ENCODE measurements at places on chromosomes 12 and 14.

DNA sequence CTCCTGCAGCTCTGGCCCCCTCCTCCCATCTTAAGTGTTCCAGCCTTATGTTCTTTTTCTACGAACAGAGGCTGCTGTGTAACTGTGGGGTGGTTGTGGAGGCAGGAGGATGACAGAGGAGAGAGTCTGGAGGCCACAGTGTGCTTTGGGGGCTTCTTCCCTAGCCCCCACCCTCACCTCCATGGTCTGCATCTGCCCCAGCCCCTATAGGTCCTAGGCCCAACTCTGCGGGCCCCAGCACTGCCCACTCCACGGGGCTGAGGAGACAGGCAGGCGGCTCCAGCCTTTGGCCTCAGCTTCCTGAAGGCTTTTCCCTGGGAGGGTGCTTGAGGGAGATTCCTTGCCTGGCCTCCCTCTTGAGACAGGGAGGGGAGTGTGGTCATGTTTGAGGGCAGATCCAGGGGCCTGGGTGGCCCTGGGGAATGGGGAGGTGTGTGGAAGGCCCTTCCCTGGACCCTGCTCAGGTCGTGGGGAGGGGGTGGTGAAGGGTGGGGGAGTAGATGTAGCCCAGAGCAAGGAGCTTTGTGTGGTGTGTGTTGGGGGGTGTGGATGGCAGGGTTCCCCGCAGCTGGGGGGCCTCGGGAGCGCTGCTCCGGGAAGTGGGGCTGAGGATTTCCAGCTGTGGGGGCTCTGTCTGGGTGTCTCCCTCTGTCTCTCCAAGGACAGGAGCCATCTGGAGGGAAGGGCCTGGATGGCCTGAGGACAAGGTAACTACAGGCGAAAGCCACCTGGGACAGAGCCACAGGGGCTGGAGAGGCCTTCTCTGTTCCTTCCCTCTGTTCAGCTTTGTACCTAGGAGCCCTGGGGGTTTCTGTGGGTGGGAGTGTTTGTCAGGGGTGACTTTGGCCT, 1.1 kb downstream of the SMIM41 start:
- no peak for DNase-seq

DNA sequence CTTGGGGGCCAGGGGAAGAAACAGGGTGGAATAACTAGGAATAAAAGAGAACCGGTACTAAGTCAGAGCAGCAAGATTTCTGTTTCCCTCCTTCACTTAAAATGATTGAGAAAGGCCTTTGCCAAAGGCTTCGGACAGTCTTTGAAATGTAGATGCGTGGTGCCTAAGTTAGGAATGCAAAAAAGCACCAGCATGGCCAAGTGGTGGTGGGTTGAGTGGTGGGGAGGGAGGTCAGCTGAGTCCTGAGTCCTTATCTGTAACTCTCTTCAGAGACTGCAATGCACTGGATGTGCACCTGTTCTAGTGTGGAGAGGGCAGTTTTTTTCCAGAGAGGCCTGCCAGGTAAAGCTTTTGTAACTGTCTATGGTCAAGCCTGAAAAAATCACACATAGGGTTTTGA, 919.9 kb downstream of the FSCB start:
- DNase-seq: no peak

GRCh38 chr12:124906606-124907261, 7.7 kb downstream of the UBC start:
- DNase-seq: no peak

DNA sequence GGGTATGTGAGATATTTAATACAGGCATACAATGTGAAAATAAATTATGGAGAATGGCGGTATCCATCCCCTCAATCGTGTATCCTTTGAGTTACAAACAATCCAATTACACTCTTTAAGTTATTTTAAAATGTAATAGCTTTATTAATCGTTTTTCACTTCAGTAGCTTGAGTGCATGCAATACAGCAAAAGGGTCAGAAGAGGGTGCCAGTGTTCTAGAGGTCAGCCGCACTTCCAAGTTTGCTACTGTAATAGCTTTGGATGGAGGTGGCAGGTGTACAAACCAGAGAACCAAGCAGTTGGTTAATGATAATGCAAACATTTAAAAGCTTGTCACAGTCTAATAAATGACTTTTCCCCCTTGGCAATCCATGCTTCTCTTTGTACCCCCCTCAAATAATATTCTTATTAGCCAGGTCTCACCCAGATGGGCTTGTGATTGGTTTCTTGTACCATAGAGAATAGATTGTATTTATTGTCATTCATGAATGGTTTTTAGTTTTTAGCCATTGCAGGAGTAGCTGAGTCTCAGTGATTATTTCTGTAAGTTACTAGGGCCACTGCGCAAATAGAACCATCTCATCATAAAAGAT, 127.0 kb downstream of the ERC1 start:
- DNase-seq: no peak

- DNase-seq: peak; percentile 67
These were observed 572 bp downstream of the EFS start for GRCh38 chr14:23364164-23365035.

GRCh38 chr14:45610318-45610717, 357.3 kb upstream of the MIS18BP1 start:
- DNase-seq: no peak

GRCh38 chr12:44716711-44717110, 159.4 kb downstream of the NELL2 start:
- DNase-seq: no peak

GRCh38 chr12:5442251-5443006, 10.5 kb downstream of the NTF3 start:
- DNase-seq: no peak

DNA sequence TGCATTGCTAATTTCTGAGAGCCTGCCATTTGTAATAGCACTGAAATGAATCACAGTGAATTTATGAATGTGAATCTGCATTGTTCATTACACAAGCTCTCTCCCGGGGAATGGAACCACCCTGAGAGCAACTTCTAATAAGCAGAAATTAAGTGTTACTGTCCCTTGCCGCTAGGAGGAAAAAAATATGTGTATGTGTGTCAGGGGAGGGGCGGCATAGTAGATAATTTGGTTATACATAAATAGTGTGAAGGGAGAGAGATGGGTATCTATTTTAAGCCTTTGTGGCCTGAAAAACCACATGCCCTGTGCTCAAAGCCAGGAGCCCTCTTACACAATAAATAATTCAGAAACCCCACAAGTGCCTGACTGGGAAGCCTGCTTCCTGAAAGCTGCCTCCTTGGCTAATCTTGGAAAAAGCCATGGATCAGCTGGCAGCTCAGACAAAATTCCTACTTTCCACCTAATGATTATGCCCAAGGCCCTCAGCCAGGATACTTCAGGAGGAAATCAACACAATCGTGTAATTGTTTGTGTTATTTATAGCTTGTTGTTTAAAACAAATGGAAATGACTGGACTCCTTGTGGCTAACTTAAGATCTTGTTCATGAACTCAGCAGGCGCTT, 366.2 kb upstream of the KITLG start:
- DNase-seq: no peak

- no peak for DNase-seq
These were observed 510 bp downstream of the EIF2S1 start for GRCh38 chr14:67360470-67361206.

DNA sequence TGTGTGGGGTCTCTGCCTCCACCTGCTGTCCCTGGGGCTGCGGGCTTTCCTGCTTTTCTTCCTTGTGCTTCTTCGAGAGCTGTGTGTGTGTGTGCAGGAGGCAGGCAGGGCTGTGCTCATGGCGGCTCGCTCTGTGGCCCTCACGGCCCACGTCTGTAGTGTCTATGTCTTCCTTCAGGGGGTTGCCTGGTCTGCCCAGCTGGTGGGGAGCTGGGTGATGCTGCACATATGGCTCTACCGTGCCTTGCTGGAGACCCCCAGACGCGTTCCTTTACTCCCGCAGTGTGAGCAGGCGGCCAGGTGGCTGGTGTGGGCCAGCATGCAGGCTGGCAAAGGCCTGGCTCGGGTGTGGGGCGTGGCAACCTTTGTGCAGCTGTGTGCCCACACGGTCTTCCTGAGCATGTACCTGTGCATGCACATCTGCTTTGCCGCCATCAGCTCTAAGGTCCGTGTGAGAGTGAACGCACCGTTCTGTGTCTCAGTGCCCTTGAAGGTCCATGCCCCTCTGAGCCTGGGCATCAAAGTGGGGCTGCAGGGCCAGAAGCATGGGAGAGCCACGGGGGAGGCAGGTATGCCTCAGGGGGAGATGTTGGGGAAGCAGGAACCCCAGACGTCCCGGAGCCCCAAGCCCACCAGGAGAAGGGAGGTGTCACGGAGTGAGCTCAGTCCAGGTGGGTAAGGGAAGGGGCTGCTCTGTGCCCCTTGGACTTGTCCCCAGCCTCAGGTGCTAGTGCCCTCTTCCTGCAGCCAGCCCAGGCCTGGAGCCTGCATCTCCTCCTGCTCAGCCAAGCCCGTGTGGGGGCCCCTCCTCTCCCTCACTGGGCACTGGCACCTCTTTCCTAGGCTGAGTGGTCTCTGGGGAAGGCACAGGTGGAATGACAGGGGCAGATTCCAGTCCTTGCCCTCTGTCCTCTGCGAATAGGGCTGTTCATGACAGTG, 26.4 kb downstream of the CLSTN3 start:
- DNase-seq: no peak

DNA sequence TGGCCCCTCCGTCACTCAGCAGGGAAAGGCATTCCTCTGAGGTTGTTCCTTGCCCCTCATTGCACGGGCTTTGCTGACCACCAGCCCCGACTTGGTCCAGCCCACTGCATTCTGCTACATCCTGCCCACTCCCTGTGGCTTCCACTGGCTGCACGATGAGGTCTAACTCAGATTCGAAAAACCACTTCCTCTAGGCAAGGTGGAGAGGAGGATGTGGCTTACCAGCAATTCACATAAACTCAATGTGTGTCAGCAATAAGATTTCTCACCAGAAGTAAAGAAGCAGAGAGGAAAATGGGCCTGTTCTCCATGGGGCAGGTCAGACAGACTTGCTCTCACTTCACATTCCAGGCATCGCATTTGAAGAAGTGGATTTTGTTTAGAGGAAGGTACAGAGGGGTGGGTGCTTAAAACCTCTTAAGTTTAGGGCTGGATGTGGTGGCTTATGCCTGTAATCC, 14.7 kb downstream of the GPR68 start:
- no peak for DNase-seq

- DNase-seq: no peak
These were observed 97.3 kb downstream of the DERA start for GRCh38 chr12:16008421-16008824.

DNA sequence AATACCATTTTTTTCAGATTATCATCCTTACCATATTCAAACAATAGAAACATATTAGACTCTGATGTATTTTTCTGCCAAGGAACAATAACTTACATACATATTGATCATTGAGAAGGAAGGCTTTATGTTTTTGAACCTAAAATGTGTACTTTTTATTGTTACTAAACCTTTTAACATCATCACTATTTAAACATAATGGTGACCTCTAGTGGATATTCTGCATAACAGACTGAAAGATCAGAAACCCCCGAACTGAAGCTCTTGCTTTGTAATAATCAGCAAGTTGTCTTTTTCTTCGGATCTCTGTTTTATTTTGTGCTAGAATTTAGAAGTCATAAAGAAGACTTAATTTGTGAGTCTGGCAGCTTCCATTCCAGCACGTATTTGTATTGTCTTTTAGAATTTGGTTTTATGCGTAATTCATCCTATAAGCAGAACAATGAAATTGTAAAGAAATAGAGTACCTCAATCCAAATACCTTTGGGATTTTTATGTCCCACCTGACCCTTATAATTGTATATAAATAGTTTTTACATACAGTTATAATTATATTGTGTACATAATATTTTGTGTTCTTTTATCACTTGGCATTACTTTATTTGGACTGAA, 125.9 kb upstream of the ATF1 start:
- DNase-seq: no peak

DNA sequence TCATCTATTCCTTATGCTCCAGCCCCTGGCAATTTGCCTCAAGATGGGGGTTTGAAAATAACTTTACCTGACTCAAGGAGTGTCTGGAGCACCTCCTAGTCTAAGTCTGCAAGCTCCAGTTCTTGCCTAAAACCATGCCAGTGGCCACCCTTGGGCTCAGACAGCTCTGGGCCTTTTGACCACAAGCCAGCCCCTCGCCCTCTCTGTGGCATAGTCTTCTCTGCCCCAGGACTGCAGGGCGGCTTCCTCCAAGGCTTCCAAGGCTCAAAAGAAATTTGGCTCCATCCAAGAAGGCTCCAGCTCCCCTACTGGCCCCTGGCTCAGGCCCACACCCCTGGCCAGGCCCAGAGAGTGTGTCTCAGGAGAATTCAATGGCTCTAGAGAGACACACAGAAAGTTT, 14.8 kb downstream of the ACVRL1 start:
- no peak for DNase-seq

- no peak for DNase-seq
These were observed 21.5 kb downstream of the SLC7A8 start for GRCh38 chr14:23162005-23162404.

All from nucleus accumbens (tissue), 56 donors.